ENCODE measurements at places on chromosomes 4 and X.
A peak's percentile ranks its signal among the peaks of the same experiment; 100 is the strongest.

- DNase-seq, result no peak
Measured at GRCh38 chr4:121248747-121249146, 84.6 kb upstream of the TNIP3 start.

GRCh38 chr4:183718876-183719275 lies 59.8 kb downstream of the TRAPPC11 start:
- no peak for DNase-seq

- DNase-seq, result no peak
Measured at GRCh38 chrX:11792461-11793421, 34.7 kb downstream of the MSL3 start.

DNA sequence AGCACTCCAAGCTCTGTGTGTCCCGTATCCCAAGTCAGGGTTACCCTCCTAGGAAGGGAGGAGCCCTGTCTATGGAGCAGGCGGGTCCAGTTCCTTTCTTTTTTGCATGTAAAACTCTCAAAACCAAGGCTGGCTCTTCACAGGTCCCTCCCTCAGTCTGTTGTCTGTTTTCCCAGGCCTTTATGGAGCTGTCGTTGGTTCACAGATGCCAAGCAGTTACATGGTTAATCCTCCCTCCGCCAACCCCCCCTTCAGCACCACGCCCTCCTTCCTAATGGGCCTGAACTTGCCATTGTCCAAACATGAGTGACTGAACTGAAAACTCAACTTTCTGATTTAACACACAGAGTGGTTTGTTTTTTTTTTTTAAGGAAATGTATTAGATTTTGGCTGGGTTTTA lies 148.3 kb downstream of the STOX2 start:
- DNase-seq, result no peak

DNA sequence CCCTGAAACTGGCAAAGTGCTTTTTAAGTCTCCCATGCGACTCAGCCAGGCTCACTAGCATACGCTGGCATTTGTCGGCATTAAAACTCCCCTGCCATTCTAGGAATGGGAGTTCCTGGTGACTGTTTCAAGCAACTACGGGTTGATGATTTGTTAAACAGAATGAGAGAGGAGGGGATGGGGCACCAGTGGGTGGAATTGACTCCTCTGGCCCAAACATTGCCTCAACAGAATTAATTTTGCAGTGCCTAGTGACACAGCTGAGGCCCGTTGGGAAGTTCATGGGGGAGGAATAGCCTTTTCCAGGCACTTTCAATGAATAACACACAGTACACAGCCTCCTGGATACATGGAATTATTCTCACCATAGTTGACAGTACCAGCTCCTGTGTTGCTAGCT lies 30.1 kb downstream of the NEUROG2 start:
- DNase-seq, result no peak

- DNase-seq, result no peak
Measured at GRCh38 chr4:78197947-78198346, 140.8 kb downstream of the FRAS1 start.

DNA sequence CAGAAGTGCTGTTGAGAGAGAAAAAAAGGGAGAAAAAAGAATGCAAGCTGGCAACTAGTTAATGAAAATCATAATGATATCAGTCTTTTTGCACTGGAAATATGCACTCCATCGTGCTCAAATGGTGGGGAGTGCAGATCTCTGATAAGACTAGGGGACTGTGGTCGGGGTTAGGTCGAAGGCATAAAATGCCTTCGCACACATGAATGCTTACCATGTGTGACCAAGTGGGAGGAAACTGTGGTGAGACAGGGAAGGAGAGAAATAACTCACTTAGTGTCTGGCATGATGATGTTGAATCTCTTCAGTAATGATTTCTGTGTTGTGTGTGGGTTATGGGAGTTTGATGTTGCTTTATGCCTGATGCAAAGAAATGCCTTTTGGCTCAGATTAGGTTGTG lies 358.9 kb downstream of the FBXO8 start:
- DNase-seq, result no peak

DNA sequence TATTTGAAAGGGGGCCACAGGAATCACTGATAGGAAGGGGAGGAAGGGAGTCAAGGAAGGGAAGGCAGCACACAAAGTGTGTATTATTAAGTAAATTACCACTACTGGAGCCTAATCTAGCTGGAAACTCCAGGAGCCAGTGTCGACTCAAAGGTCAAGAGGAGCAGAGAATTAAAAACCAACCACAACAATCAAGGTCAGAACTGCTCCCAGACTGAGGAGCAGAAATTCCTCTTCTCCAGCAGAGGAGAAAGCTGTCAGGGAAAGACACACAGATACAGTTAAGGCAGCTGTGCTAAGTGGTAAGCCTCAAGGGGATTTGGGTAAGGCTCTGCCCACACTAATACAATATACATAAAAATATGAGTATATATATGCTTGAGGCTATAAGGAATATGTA lies 87.5 kb upstream of the PTPN13 start:
- DNase-seq, result no peak

- DNase-seq, result no peak
Measured at GRCh38 chr4:111208970-111209369, 586.1 kb upstream of the PITX2 start.

DNA sequence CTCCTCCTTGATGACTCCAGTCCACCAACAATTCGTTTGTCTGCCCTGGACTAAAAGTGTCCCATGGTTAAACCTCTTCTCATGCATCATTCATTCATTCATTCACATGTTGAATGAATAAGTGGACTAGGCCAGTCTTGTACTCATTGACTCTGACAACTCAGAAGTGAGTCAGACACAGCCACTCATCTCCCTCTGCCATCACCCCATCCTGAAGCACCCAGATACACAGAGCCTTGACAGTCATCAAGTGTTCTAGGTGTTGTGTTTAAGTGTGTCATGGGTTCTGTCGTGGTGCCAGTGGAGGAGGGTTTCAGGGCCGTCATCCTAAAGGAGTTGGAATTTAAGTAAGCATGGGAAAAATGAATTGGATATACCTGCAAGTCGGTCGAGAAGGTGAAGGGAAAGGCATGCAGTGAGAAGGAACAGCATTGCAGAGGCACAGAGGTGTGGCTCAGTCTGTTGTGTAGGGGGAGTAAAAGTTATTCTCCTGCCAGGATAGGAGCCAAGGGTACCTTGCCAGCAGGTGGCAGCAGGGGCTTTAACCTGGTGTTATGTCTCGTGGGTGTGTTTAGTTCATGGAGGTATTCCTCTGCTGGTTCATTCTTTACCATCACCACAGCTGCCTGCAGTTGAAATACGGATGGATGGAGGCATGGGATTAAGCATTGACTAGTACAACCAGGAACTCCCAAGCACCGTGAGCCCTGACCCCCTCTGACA lies 18.3 kb downstream of the MAGED2 start:
- no peak for DNase-seq

DNA sequence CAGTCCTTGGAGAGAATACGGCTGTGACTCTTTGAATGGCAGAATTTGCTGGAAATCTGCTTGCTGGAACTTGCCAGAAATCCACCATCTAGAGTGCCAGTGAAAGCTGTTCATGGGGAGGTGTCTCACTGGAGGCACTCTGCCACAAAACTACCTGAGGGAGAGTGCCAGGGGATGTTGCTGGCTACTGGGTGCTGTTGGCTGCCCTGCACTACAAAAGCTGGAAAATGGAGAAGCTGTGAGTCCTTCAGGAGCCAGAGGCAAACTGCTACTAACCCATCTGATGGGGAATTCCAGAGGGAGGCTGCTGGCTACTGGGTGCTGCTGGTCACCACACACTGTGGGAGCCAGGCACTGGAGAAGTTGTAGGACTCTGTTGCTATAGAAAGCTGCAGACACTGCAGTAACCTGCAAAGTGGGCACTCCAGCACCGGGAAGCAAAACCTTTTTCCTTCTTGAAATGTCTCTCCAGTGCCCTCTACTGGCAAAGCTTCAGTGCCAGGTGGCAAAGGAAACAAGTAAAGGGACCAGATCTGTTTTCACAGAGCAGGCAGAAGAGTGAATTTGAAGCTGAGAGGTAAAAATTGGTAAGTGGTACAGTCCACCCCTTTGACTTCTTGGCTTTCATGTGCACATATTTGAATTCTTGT lies 47.8 kb upstream of the HSD17B10 start:
- DNase-seq, result peak; percentile 14

DNA sequence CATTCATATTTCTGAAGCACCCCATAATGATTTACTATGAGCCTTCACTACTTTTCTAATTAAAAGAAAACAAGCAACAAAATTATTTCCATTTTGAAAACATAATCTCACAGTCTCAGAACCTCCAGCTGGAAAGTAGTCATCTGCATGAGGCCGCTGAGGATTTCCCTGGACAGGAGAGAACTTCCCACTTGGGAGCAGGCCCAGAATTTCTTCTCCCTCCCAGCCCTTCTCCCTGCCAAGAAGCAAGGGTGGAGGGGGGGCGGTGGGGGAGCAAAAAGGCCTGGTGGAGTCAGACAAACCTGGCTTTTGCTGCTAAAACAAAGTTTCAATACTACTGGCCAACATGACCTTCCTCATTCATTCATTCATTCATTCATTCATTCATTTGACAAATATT lies 167.3 kb downstream of the PJA1 start:
- DNase-seq, result no peak

GRCh38 chr4:138199568-138200235 lies 42.4 kb downstream of the SLC7A11 start:
- DNase-seq, result no peak

- DNase-seq, result no peak
Measured at GRCh38 chr4:185819144-185819543, 7.2 kb upstream of the SORBS2 start.

- DNase-seq, result no peak
Measured at GRCh38 chrX:433771-434170, 47.1 kb upstream of the PPP2R3B start.

DNA sequence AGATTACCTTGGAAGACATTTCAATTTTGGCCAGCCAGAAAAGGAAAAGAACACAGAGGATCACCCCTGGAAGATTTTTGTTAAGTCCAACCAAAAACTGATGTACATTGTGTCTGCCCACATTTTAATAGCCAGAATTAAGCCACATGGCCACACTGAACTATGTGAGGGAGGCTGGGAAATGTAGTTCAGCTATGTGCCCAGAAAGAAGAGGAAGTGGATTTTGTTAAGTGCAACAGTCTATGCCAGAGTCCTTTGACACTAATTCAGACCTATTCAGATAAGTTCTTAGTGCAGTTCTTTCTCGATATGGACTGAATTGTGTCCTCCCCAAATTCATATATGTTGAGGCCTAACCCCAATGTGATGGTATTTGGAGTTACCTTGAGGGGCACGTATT lies 18.4 kb downstream of the PRPS1 start:
- no peak for DNase-seq

GRCh38 chr4:27819246-27819645 lies 958.6 kb downstream of the STIM2 start:
- DNase-seq, result no peak

GRCh38 chr4:2934077-2934812 lies 29.0 kb downstream of the NOP14 start:
- DNase-seq, result no peak

- no peak for DNase-seq
Measured at GRCh38 chr4:156718226-156718625, 253.4 kb downstream of the PDGFC start.

DNA sequence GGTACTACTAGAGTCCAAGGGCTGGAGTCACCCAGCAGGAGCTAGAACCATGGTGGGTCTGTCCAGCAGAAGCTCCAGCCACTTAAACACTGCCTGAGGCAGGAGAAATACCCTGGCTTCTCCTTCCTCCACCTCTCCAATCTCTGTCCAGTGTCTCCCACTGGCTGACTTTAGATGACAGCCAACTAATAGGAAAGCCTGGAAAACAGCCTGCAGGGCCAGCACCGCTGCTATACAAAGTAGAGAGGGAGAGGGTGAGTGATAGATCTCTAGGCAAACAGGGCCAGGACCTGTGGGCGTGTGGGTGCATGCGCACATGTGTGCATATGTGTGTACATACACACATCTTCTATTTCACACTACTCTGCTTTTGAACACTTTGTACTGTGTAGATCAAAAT lies 56.5 kb upstream of the ATP8A1 start:
- no peak for DNase-seq

GRCh38 chr4:164706675-164707074 lies 47.3 kb upstream of the SMIM31 start:
- no peak for DNase-seq

GRCh38 chr4:177285953-177286352 lies 23.7 kb upstream of the NEIL3 start:
- no peak for DNase-seq

DNA sequence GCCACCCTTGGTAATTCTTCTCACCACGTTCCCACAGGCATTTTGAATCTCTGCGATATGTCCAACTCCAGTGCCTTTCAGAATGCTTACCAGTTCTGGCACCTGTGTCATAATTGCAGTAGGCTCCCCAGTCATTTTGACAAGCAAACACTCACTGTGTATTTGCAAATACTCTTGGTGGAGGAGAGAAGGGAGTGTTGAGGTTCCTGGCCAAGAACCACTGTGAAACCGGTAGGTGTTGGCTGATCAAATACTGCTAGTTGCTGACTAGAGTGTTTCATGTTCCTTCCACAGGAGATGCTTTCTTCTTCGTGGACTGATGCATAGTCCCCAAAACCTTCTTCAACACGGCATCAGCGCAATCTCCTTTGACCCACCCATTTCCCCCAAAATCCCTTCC lies 16.0 kb upstream of the NLGN4X start:
- no peak for DNase-seq

- DNase-seq, result no peak
Measured at GRCh38 chr4:8871417-8872401, at the start of gene HMX1. HMX1 (minus strand) TSS chr4:8871839; CDS start chr4:8871614, 225 bp downstream.

DNA sequence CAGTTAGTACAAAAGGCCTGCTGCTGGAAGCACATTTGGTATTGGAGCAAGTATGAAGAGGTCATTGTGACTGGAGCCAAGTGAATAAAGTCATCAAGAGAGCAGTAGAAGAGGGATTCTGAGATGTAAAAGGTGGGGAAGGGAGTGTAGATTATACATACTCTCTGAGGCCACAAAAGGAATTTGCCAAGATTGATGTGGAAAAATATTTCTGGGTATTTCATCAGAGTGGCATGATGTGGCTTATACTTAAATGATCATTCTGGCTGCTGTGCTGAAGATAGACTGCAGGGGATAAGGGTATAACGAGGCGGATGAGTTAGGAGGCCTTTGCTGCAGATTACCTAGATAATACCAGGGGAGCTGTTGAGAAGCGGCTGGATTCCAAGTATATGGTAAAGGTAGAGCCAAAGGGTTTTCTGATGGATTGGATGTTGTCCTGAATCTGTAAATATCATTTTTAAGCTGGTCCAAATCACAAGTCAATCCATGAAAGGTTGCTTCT lies 231.8 kb upstream of the AGA start:
- no peak for DNase-seq

DNA sequence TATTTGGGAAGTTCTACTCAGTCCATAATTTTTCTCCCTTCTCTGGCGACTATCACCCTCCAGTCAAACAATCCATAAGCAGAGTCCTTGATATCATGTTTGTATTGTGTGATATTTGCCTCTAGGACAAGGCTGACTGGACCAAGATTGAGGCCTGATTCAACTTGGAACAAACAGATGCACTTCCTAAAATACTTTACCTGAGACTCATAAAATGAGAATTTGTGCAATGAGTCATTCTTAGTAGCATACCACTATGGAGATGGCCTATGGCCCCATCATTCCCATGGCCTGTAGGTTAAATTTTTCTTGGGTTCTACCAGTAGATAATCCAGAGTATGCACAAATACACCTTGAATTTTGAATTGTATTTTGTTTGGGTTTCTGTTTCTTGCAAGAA lies 74.2 kb upstream of the DMD start:
- no peak for DNase-seq
